ENCODE measurements at places on chromosomes 12 and 14.

GRCh38 chr12:120690978-120691377 lies 4.0 kb downstream of the MLEC start:
- DNase-seq = no peak

- DNase-seq = no peak
Measured at GRCh38 chr14:61483476-61483875, 162.1 kb downstream of the PRKCH start.

- no peak for DNase-seq
Measured at GRCh38 chr14:32707742-32708500, 230.8 kb upstream of the NPAS3 start.

DNA sequence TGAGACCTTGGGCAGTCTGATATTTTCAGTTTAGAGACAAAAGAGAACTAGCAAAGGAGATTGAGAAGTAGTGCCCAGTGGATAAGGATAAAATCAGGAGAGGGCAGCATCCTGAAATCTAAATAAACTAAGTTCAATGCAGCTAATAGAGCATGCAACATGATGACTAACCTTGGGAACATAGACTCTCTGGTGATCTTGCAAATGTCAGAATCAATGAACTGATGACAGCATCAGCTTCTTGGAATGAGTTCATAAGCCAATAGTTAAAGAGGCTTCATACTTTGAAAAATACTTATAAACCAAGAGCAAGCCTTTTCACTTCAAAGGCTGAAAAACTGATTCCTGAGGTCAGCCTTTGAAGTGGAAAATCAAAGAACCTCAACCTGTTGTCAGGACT lies 8.2 kb downstream of the TAS2R19 start:
- no peak for DNase-seq

DNA sequence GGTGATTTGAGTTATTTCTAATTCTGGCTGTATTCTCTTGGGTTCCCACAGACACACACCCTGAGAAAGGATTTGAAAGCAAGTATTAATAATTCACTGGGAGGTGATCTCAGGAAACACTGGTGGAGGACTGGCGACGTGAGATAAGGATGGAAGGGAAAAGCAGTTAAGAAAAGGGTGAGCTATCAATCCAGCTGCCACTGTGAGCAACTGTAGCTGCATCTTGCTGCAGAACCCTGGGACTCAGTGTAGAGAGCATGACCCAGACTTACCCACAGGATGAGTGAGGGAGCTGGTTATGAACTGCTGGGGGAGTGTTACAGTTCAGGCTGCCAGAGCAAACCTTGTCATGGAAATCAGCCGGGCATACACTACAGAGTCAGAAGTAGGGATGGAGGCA lies 71.9 kb downstream of the RESF1 start:
- no peak for DNase-seq

- DNase-seq = no peak
Measured at GRCh38 chr12:47088021-47088944, 8.5 kb upstream of the AMIGO2 start.

DNA sequence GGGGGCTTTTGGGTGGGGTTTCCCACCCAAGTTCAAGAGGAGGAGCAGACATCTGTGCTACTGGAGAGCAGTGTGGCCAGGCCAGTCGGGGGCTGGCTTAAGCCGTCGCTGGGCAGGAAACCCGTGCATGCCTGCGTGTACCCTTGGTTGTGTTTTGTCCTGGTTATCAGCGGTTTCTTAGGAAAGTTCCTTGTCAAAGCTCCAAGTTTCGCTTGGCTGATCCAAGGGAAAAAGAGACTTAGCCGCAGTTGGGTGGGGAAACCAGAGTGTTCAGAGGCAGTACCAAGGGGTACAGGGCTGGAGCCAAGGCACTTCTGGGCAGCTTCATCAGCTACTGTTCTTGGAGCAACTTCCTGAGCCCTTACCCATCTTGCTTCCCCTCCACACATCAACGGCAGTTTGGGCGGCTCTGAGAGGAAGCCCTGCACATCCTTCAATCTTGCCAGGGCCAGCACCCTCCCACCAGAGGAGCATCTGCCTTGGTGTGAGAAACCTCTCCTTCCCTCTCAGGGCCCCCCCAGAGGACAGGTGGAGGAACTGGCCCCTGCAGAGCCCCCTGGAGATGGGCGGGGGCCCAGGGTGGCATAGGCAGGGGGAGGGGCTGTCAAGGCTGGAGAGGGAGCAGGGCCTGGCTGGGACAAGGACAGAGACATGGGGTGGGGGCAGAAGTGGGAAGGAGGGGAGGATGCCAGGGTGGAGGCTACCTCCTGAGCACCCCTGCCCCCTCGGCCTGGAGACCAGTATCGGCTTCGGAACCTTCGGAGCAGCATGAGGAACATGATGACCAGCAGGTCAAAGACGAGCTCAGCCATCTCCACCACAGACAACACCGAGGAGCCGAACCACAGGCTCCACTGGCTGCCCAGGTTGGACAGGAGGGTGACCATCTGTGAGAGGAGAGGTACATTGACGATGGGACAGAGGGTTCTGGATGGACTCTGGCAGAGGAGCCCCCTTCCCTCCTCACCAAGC lies 5.8 kb upstream of the TNFRSF1A start:
- no peak for DNase-seq

- no peak for DNase-seq
Measured at GRCh38 chr12:40078266-40078665, 27.6 kb downstream of the SLC2A13 start.

DNA sequence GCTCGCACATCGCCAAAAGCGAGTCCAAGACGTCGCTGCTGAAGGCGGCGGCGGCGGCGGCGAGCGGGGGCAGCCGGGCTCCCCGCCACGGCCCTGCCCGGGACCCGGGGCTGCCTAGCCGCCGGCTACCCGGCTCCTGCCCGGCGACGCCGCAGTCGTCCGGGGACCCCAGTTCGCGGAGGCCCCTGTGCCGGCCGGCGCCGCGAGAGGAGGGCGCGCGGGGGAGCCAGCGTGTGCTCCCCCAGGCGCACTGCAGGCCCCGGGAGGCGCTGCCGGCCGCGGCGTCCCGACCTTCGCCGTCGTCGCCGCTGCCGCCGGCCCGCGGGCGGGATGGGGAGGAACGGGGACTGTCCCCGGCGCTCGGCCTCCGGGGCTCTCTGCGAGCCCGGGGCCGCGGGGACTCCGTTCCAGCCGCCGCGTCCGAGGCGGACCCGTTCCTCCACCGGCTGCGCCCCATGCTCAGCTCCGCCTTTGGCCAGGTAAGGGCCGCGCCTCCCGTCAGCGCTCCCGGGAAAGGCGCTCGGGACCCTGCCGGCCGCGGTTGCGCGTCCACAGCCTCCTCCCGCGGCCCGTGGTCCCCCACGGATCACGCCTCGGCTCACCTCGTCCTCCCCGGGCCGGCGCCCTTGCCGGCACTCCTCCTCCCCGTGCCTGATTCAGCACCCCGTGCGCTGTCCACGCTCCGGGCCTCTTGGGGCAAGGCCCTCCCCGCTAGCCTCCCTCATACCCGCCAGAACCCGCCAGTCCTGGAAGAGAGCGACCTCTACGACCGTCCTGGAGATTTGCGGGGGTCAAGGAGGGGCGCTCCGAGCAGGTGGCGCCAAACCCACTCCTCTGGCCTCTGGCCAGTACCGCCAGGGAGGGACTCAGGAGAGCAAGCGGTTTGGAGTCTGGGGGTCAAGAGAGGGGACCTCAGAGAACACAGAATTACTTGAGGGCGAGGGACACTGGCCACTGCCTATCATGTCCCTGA lies 721 bp downstream of the CABP1 start:
- DNase-seq = peak; percentile 46

- no peak for DNase-seq
Measured at GRCh38 chr14:82667501-82667900, 1133.8 kb upstream of the SEL1L start.

- DNase-seq = no peak
Measured at GRCh38 chr12:12499909-12500604, 62.6 kb downstream of the DUSP16 start.

- no peak for DNase-seq
Measured at GRCh38 chr14:37900561-37900960, 305.1 kb downstream of the TTC6 start.

DNA sequence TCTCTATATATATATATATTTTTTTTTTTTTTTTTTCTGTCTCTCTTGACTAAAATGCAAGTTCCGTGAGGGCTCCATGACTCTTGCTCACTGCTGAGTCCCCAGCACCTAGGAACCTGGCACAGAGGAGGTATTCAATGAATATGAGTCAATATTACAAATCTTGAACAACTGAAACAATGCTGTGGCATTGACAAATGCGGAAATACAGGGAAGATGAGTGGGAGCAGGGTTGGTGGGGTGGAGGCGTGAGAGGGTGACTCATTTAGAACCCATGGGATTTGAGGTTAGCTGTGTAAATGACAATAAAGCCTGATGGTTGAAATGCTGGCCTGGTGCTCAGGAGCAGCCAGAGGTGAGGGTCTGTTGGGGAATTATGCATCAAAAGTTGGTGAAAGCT lies 121.7 kb upstream of the FUT8 start:
- no peak for DNase-seq

GRCh38 chr14:34450958-34451357 lies 11.1 kb downstream of the SPTSSA start:
- no peak for DNase-seq

DNA sequence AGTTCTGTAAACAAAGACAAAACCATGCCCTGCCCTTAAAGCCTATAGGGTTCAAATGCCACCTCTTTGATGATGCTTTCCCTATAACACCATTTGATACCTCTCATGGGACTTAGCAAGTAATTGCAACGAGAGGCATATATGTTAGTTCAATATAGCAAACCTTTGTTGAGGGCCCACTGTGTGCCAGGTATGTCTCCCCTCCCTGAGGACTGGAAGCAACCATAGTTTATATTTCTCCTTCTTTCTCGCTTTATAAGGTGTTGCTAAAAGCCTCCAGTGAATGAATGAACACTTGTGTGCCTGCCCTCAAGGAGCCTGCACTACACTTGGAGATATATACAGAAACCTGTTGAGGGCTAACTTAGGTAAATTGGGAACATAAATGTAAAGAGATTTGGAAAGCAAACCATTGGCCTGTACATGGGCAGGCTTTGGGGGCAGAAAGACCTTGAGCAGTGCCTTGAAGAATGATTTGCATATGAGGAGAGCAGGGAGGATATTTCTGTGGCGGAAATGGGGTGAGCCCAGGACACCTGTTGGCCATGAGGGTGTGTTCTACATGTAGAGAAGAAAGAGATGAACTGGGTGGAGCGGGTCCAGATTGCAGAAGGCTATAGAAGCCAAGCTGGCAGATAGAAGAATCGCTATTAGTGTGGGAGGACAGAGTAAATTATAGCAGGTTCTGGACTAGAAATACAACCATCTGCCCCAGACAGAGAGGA lies 1.8 kb upstream of the CKAP4 start:
- DNase-seq = peak; percentile 4

GRCh38 chr14:96797582-96798349 lies 584 bp downstream of the VRK1 start:
- DNase-seq = peak; percentile 40

- DNase-seq = no peak
Measured at GRCh38 chr14:69666690-69667211, 55.4 kb downstream of the SUSD6 start.

GRCh38 chr14:91624757-91625156 lies 107.1 kb downstream of the CATSPERB start:
- no peak for DNase-seq

DNA sequence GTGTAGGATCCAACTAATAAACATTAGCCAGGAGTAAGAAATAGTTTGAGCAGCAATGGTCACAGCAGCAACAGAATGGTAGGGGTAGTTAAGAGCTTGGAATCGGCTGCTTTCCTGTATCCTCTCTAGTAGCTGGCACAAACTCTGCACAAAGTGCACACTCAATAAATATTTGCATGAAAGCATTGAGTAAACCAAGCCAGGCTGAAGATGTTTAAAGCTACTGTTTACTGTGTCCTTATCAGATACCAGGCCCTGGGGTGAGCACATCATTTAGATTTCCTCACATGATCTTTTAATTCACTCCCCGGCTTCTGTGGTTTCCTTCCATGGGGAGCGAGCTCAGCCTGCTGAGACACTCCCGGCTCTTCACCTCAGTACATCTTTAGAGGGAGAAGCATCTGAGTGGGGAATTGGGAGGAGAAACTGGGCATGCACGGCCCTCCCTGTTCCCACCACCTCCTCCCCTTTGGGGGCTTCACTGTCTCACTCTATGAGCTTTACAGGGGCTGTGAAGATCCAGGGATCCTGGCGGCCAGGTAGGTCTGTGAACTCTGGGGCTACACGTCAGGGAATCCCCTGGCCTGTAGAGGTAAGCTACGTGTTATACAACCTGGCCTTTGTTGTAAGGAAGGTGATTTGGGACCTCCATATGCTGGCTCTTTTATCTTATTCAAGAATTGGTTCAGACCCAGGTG lies 107.2 kb upstream of the VASH1 start:
- no peak for DNase-seq

- DNase-seq = no peak
Measured at GRCh38 chr12:96879301-96879700, 27.8 kb upstream of the NEDD1 start.

DNA sequence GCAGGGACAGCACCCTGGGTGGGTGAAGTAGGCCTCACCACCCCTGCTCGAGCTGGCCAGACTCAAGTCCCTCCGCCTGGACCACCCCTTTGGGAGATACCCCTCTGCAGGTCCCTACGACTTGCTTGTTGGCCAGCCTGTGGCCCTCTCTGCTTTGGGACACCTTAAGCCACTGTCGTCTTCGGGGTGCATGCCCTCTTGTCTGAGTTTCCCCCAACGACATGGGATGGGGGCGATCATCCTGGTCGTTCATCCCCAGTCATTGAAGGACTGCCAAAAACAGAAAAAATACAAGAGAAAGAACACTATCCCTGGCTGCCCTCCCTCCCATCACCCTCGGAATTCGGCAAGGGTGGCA lies 151.1 kb downstream of the DPF3 start:
- DNase-seq = no peak

GRCh38 chr12:2417481-2418160 lies 364.8 kb downstream of the CACNA1C start:
- DNase-seq = no peak

DNA sequence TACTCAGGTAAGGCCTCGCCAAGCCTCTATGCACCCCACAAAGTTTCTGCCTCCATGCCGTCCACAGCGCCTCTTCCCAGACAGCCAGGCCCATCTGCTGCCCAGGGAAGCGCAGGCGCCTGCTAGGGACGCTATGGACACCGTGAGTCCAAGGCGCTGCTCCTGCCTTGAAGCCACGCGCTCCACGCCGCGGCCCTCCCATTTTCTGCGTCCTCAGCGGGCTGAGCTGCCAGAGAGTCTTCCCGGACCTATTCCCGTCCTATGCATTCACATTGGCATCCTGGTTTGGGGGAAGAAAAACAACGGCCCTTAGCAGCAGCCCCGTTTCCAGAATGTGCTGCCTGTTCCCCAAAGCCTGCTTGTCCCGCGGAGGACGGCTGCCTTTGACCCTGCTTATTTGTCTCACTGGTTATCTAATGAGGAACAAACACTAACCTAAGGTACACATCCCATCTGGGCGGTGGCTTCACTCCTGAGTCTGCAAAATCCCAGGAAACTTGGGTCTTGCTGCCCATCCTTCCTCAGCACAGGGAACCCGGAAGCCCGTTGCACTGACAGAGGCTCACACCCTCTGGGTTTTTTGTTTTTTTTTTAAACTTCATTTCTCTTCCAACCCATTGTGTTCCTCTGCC lies 38.0 kb downstream of the MMAB start:
- no peak for DNase-seq

- no peak for DNase-seq
Measured at GRCh38 chr12:17609153-17609552, 480.8 kb downstream of the RERGL start.

Measured in CD4-positive, alpha-beta T cell treated with Interleukin-17A for 1 hour (primary cell).